Activated naive CD8-positive, alpha-beta T cell treated with anti-CD3 and anti-CD28 coated beads for 36 hours (primary cell): ENCODE measurements at places on chromosomes 11 and 22. TPM values are rescaled to one million over a fixed set of nuclear protein-coding genes. Genes with fewer than 3 reads are reported as not detected.

The PRSS23 gene
- 4.0 TPM for total RNA-seq

The TIGD3 gene
- 0.49 TPM for total RNA-seq

The CFAP68 gene
- 47.0 TPM for total RNA-seq

The HMBS gene
- total RNA-seq = 42.1 TPM

The OSM gene
- total RNA-seq = 50.7 TPM
